A549 treated with dexamethasone at 1 μM for 4 hours (cell line): ENCODE measurements at places on chromosomes 13 and 19. TPM values are rescaled to one million over a fixed set of nuclear protein-coding genes. Genes with fewer than 3 reads are reported as not detected.

MED29 gene
- 66.9 to 81.5 TPM (median 79.2 TPM) in 5 replicates for total RNA-seq

IL17D gene
- 1.1 to 1.3 TPM (median 1.1 TPM) in 5 replicates for total RNA-seq

ZNF534 gene
- total RNA-seq, result not detected in 5 replicates

SYCN gene
- total RNA-seq, result not detected in 5 replicates

CDX2 gene
- 0.47 to 1.1 TPM (median 0.64 TPM) in 5 replicates for total RNA-seq

APOE gene
- total RNA-seq, result 10.3 to 17.3 TPM (median 12.0 TPM) in 5 replicates

ZNF558 gene
- total RNA-seq, result 5.7 to 8.2 TPM (median 6.9 TPM) in 5 replicates

SERTAD3 gene
- total RNA-seq, result 36.9 to 48.9 TPM (median 44.2 TPM) in 5 replicates
